Foreskin melanocyte (primary cell): ENCODE measurements at places on chromosomes 2 and 18.

DNA sequence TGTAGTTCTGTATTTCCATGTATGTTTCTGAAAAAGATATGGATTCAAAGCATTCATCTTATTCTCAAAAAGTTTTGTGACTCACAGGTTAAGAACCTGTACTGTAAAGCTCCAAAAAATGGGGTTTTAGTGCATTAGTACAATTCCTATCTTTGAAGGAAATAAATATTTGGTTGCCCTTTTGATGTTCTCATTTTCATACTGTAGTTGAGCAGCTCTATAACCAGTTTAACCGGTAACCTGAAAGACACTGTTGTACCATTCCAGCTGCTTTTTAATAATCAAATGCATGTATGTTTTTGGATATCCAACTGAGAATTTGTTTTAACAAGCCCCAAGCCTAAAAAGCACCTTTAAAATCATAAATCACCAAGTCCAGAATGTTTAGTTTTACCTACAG is 9.6 kb upstream of the OSGEPL1 start:
- DNase-seq = no peak

- DNase-seq = no peak
Measured at GRCh38 chr2:8535821-8536685, 145.8 kb upstream of the ID2 start.

DNA sequence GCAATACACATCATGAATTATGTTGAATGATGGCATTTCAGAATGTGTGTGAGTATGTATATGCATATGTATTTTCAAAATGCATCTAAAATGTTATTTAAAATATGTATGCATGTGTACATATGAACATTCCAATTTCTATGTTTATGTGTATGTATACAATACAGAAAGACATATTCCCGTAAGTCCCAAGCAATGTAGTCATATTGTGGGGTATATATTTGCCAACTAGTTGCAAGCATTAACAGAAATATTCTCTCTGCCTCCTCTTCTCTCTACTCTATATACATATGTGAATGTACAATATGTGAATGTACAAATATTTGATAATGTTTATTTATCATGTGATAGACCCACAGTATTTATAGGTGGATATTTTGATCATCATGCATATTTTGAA is 345.8 kb upstream of the ZEB2 start:
- DNase-seq = no peak

DNA sequence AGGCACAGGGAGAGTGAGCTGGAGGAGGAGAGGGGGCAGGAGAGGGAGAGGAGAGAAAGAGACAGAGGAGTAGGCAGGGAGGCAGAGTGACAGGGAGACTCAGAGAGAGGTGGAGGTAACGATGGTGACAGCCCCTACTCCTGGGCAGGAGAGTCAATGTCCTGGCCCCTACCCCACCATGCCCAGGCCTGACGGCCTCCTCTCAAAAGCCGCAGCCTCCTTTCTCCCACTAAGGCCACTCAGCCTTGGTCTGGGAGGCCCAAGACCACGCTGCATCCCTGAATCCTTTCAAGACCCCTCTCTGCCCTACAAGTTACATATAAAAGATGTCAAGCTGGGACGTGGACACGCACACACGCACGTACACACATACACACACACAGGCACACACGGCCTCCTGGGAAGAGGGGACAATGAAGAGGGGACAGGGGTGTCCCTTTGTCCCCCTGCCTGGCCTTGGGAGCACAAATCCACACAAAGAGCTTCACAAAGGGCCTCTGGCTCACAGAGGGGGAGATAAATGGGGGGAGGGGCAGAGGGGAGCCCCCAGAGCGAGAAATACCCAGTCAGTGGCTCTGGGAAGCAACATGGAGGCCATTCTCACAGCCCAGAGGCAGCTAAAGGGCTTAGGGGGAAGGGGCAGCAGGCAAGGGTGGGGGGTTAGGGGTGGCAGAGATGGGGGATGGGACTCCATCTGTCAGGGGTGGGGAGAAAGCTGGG is 19.5 kb upstream of the TNS1 start:
- no peak for DNase-seq

DNA sequence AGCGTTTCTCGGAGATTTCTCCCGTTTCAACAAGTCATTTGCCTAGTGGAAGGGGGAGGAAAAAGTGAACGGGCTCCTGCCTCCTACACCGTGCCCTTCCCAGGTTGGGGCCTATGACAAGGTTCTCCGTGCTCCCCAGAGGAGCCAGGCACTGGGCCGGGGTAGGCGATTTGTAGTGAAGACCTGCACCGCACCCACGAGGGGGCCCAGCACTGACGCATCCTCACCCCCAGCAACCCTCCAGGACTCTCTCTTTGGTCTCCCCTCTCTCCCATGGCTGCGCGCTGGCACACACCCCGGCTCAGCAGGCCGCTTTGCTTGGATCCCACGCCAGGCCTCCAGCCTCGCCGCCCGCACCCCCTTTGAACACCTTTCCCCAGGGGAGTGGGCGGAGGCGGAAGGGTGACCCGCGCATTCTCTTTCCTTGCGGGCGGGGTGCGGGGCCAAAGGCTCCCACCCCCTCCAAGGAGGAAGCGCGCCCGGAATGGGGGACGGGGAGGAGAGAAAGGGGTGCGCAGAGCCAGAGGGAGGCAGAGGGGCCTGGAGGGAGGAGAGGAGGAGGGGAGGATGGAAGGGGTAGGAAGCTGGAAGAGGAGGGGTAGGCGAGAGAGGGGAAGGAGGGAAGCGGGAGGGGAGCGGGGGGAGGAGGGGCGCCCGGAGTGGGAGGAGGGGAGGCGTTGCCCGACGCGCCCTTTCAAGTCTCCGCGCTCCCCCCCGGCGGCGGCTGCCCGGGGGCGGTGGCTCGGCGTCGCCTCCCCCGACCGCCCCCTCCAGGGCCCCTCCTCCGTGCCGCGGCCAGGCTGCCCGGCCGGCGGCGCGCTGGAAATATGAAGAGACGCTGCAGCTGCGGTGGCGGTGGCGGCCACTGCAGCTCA is at the start of gene APCDD1:
APCDD1 (plus strand) TSS at position 830 of the 875 bp plus-strand sequence. CDS start 347 bp downstream, outside the sequence.
- no peak for DNase-seq

DNA sequence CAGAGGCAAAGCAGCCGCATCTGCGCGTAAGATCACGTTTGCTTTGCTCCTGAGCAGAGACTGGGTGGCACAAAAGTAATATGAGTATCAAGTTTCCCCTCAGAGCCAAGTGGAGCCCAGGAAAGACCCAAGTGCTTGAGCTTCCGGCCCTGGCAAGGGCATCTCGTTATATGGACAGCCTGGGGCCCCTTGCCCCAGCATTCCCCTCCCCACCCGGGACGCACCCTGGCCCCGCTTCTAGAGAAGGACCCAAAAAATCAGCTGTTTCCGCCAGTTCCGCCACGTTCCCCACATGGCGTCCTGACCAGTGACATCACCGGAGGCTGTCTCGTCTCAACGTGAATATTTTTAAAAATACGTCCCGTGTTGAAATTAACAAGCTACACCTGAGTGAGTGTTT is 135.1 kb downstream of the NFATC1 start:
- no peak for DNase-seq

DNA sequence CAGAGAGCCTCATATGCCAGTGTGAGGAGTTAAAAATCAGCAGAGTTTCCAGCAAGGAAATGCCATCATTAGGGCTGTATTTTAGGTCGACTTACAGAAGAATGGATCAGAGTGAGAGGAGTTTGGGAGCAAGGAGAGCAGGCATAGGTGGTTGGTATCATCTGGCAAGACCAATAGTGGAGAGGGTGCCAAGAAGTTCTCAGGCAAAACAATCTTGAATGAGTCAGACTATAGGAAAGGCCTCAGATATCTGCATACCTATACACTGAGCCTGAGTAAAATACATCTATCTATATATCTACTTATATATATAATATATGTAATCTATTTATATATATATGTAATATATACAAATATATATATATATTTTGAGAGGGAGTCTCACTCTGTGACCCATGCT is 57.3 kb downstream of the TMEFF2 start:
- no peak for DNase-seq

DNA sequence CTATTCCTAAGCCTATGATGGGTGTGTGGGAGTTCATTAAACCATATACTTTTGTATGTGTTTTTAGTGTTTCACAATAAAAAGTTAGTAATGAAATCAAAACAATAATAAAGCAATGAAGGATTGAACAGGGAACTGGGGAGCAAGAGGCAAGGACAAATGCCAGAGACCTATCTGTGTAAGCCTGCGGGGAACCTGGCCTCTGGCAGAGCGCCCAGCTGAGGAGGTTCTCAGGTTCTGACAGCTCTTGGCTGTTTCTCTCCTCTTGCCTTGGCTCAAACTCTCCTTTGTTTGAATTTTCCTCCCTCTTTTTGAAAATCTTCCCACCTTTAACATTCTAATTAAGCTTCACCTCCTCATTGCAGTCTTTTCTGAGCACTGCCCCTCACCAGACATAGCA is 200.0 kb upstream of the NCKAP5 start:
- no peak for DNase-seq

- no peak for DNase-seq
Measured at GRCh38 chr18:54961016-54961423, 1.8 kb upstream of the CCDC68 start.

DNA sequence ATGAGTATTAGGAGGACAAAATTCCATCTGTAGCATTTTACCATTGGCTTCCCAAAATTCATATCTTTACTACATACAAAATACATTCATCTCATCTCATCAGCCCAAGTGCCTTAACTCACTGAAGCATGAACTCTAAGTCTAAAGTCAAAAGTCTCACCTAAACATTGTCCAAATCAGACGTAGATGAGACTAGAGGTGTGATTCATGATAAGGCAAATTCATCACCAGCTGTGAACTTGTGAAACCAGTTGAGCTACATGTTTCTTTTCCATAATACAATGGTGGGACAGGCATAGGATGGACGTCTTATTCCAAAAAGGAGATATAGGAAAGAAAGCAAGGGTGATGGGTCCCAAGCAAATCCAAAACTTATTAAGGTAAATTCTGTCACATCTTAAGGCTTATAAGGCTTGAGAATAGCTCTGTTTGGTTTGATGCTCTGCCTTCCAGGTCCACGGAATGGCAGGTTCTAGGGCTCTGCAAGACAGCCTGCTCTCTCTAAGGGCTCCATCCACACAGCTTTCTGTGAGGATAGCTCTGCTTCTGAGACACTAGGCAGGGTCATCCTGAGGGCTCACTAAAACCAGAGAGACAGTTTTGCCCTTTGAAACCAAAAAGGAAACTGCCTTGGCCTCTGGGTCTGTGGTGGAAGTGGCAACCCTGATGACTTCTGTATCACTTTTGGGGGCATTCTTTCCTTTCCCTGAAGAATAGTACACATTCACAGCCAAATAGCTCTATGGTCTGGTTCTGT is 9.6 kb downstream of the IFIH1 start:
- DNase-seq = no peak

- no peak for DNase-seq
Measured at GRCh38 chr2:196591621-196592022, 47.9 kb upstream of the CCDC150 start.
